ENCODE measurements at places on chromosomes 3 and 15. TPM values are rescaled to one million over a fixed set of nuclear protein-coding genes. Genes with fewer than 3 reads are reported as not detected.

The MYLK gene
- total RNA-seq, result 13.3 TPM

The FYCO1 gene
- 23.1 TPM for total RNA-seq

The CCDC13 gene
- 0.90 TPM for total RNA-seq

The SLC7A14 gene
- total RNA-seq, result 6.6 TPM

The CD47 gene
- 178 TPM for total RNA-seq

The ISLR gene
- 64.9 TPM for total RNA-seq

The RAD51 gene
- total RNA-seq, result 9.3 TPM

The SPATA12 gene
- total RNA-seq, result not detected

The CCR9 gene
- not detected for total RNA-seq

The ACOX2 gene
- total RNA-seq, result 31.0 TPM

The MCF2L2 gene
- 3.1 TPM for total RNA-seq

The SCG5 gene
- total RNA-seq, result 55.4 TPM

The NRG4 gene
- total RNA-seq, result 8.7 TPM

The CIAO2A gene
- total RNA-seq, result 42.3 TPM

The CFAP100 gene
- total RNA-seq, result not detected

The CHRNA5 gene
- 5.5 TPM for total RNA-seq

The TM4SF18 gene
- 0.14 TPM for total RNA-seq

The MYO9A gene
- 79.5 TPM for total RNA-seq

The GPR149 gene
- total RNA-seq, result not detected

The ATP13A5 gene
- not detected for total RNA-seq

The VWA5B2 gene
- total RNA-seq, result 0.78 TPM

The UROC1 gene
- total RNA-seq, result not detected

The CSTA gene
- not detected for total RNA-seq

The MESP1 gene
- 0.89 TPM for total RNA-seq

The IRAK2 gene
- total RNA-seq, result 0.97 TPM

The PATL2 gene
- 1.3 TPM for total RNA-seq

The NMNAT3 gene
- total RNA-seq, result 13.6 TPM

The RLBP1 gene
- total RNA-seq, result not detected

The SLC6A1 gene
- total RNA-seq, result not detected

The CCR5 gene
- total RNA-seq, result not detected

The CPN2 gene
- not detected for total RNA-seq

The SFMBT1 gene
- 4.4 TPM for total RNA-seq

The ALPK3 gene
- total RNA-seq, result 30.5 TPM

The PAQR9 gene
- 0.18 TPM for total RNA-seq

The DVL3 gene
- total RNA-seq, result 159 TPM

The PLCB2 gene
- total RNA-seq, result 11.5 TPM

The GABRB3 gene
- total RNA-seq, result 3.4 TPM

The ZNF774 gene
- total RNA-seq, result 8.0 TPM

The FAM81A gene
- 1.0 TPM for total RNA-seq

The RAB6B gene
- 12.8 TPM for total RNA-seq

The SOX14 gene
- total RNA-seq, result 0.44 TPM

The ADAM10 gene
- 181 TPM for total RNA-seq

The GOLGA6L9 gene
- total RNA-seq, result 19.1 TPM

The TLR9 gene
- 0.16 TPM for total RNA-seq

The PAK6 gene
- 11.1 TPM for total RNA-seq

The SLC38A3 gene
- 2.5 TPM for total RNA-seq

The GOLGA8Q gene
- 1.9 TPM for total RNA-seq

The SUCNR1 gene
- total RNA-seq, result 0.18 TPM

The CLDN1 gene
- 11.4 TPM for total RNA-seq

The MAP6D1 gene
- total RNA-seq, result 6.4 TPM

The CHRNA7 gene
- 3.0 TPM for total RNA-seq

The FBXO40 gene
- not detected for total RNA-seq

Measured in mesothelial cell of epicardium (in vitro differentiated cells).